ENCODE measurements at places on chromosomes 5 and 9.

GRCh38 chr9:118832371-118832770 lies 536.9 kb downstream of the BRINP1 start:
- DNase-seq, result no peak

- DNase-seq, result no peak
Measured at GRCh38 chr5:140012443-140012842, 30.7 kb downstream of the NRG2 start.

GRCh38 chr5:138739938-138740337 lies 13.3 kb upstream of the CTNNA1 start:
- DNase-seq, result no peak

DNA sequence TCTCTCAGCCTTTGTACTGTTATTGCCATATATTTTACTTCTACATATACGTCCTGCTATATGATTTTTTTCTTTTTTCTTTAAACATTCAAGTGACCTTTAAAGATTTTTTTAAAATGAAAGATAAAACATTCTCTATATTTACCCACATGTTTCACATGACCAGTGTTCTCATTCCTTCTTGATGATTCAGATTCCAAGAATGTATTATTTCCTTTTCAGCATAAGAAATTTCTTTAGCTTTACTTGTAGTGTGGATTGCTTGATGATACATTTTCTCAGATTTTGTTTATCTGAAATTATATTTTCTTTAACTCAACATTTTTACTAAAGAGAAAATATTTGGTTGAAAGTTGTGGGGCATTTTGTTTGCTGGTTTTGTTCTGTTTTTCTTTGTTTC lies 792.1 kb downstream of the BRINP1 start:
- DNase-seq, result no peak

GRCh38 chr5:76493190-76493837 lies 90.2 kb downstream of the IQGAP2 start:
- no peak for DNase-seq

- DNase-seq, result no peak
Measured at GRCh38 chr9:120137186-120137840, 442.7 kb downstream of the CDK5RAP2 start.

DNA sequence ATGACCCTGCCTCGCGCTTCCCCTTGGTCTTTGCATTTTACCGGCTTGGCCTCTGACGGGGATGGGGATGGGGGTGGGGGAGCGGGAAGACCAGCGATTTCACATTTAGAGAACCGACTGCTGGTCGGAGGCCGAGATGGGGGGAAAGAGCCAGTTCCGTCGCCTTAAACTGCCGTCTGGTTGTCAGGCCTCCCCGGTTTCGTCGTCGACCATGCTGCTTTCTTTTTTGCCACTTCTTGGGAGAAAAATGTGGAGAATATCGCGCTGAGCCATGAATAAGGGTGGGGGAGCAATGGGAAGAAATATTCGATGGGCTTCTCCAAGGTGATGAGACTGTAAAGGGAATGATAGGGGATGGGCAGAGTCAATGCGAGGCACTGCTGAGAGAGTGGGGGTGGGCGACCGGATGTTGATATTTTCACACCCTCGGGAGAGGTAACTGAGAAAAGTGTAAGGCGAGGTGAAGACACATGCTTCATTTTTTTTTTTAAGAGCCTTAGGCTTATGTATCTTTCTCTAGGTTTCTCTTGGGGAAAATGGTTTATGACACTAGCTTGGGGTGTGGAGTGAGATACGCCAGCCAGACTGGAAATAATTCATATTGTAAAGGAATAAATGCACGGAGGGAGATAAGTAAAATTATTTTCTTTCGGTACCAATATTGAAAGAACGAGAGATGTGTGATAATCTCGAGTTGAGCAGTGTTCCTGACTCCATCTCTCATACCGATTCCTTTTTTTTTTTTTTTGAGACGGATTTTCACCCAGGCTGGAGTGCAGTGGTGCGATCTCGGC lies 1.1 kb downstream of the KIF2A start:
- no peak for DNase-seq

DNA sequence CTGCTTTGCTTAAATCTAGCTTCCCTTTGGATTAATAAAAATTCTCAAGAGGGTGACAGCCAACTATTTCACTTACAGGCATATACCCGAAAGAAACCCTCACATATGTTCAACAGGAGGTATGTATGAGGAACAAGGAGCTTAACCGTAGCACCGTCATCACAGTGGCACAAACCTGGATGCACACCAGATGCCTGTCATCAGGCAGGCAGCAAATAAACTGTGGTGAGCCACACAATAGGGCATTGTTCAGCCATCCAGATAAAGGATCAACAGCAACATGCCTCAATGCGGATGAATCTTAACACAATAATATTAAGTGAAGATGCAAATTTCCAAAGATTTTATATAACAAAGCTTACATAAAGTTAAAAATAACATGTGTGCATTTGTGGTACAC lies 5.5 kb upstream of the TNFSF15 start:
- no peak for DNase-seq

- DNase-seq, result peak; percentile 60
Measured at GRCh38 chr9:27572566-27572917, 739 bp downstream of the C9orf72 start.

- DNase-seq, result no peak
Measured at GRCh38 chr5:163880302-163880701, 374.9 kb downstream of the MAT2B start.

GRCh38 chr5:149147676-149148075 lies 6.4 kb downstream of the ABLIM3 start:
- DNase-seq, result no peak

DNA sequence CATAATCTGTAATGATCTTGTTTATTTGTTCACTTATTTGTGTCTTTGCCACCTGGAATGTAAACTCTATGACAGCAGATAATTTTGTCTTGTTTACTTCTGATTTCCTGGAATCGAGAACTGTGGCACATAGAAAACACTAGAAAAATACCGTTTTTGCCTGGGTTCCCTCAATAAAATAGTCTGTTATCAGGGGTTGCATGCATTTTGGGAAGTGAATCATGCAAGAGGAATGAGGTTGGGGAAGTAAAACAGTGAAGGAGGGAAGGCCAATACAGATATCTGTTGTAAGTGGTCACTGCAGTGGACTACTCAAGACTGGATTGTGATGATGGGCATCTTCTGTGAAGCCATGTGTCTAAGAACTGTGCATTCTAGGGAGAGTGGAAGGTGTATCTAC lies 45.2 kb upstream of the IL6ST start:
- no peak for DNase-seq

- no peak for DNase-seq
Measured at GRCh38 chr5:1544294-1544961, 20.7 kb upstream of the LPCAT1 start.

DNA sequence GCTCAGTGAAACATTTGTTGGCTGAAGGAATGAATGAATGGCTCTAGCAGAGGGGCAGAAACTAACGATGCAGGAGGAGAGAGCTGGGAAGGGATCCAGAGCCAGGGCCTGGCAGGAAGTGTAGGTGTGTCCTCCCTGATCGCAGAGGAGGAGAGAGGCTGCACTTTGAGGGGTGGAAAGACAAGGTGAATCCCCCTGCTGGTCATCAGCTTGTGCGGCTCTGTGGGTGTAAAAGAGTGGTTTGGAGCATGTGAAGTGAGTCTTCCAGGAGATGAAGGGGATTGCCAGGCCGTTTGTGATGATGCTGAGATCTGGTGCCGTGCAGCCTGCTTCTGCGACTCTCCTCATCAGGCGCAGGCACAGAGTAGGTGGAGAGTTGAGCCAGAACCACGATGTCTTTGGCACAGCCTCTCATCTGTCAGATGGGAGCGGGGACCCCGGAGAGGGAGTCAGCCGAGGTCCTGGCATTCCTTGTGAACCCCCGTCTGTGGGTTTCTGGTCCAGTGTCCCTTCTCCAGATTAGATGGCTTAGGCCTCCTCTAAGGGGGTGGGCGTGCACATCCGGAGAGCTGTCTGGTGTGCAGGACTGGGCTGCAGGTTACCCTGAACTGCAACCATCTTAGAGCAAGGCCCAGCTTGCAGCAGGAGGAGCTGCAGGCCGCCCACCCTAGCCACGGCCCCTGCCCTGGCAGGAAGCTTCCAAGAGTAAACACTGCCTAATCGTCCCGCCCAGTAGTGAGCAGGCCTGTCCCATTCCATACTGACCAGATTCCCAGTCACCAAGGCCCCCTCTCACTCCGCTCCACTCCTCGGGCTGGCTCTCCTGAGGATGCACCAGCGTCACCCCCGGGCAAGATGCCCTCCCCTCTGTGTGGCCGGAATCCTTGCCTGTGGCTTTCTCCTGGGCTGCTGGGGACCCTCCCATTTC lies at the start of gene ADAMTS13:
Gene ADAMTS13, plus strand, starts transcription at position 753 of the 928 bp plus-strand sequence. Its CDS starts 77 bp downstream, at position 830.
- DNase-seq, result no peak

DNA sequence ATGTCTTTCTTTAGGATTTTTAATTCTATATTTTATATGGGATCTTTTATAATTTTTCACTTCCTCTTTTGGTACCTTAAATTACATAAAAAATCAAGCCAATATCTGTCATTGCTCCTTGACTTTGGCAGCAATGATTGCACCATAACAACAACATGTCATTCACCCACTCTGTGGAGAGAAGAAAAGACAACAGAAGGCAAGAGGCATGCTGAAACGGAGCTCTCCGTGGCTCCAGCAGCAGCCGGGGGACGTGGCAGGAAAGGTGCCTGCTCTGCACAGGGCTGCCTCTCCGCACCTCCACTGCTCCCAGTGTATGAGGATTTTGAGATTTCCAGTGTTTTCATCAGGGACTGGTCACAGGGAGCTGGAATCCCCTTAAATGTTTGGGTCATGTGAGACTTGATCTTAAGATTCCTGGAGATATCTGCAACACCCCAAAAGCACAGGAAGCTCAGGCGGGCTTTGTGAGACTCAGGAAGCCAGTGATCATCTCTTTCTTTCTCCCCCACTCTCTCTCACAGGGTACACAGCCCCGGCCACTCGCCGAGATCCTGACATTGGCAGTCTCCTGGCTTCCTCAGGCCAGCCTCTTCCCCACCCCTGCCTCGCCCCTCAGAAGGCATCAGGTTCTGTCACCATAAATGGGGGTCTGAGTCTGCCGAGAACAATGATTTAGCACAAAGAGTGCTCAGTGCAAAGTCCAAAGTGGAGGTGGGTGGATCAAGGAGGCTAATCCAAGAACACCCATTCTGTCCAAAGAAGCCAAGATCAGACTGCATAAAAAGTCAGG lies 74.6 kb downstream of the ACTL7B start:
- no peak for DNase-seq
